ENCODE measurements at places on chromosomes 3 and 15.

- DNase-seq = no peak
Measured at GRCh38 chr3:82461049-82461889, 699.8 kb upstream of the GBE1 start.

DNA sequence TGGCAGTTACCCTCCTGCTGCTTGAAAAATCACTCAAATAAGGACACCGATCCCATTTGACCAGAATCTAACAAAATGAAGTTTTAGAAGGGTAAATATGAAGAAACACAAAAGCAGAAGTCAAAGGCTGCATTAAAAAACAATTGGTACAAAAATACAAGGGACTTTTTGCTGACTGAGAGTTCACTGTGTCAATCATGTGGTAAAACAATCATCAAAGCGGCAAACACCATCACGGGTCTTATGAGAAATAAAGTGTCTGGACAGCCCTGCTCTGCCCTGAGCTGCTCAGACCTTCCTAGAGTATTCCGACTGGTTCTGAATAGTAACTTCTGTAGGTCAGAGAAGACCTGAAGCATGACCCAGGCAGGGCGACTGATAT is 137.2 kb upstream of the RAD18 start:
- no peak for DNase-seq

GRCh38 chr15:40398413-40398873 is 7.2 kb upstream of the IVD start:
- no peak for DNase-seq

DNA sequence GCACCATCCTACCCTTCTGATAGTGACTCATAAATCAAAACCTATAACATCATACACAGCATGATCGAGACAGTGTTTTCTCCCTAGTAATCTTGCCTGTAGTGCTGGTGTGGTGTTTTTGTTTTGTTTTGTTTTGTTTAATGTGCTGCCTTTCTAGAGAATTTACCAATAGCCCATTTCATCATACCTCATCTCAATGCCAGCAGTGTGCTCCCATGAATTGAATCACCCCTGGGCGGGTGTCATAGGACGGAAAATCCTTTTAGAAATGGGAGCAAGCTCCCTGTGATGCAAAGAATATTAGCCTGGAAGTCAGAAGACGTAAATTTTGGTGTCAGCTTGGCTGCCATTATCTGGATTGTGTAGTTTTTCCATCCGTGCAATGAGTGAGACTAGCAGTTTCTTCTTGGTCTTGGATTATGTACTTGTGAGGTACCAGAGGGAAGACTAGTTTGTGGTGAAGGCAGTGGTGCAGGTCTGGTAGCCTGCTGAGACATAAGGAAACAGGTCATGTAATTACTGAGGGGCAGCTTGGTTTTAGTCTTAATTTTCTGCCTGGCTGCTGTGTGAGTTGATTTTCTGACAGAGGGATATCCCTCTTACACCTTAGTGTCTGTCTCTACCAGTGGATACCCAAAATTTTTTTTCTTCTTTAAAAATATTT is 29.9 kb downstream of the IGSF10 start:
- DNase-seq = no peak

GRCh38 chr15:26129852-26130251 is 266.7 kb upstream of the ATP10A start:
- no peak for DNase-seq

- no peak for DNase-seq
Measured at GRCh38 chr3:78610462-78611125, 1157.2 kb downstream of the ROBO1 start.

- DNase-seq = peak; percentile 74
Measured at GRCh38 chr15:75452865-75453702, 1.6 kb upstream of the SIN3A start.

GRCh38 chr15:29268706-29269484 is 727 bp downstream of the NSMCE3 start:
- DNase-seq = no peak

DNA sequence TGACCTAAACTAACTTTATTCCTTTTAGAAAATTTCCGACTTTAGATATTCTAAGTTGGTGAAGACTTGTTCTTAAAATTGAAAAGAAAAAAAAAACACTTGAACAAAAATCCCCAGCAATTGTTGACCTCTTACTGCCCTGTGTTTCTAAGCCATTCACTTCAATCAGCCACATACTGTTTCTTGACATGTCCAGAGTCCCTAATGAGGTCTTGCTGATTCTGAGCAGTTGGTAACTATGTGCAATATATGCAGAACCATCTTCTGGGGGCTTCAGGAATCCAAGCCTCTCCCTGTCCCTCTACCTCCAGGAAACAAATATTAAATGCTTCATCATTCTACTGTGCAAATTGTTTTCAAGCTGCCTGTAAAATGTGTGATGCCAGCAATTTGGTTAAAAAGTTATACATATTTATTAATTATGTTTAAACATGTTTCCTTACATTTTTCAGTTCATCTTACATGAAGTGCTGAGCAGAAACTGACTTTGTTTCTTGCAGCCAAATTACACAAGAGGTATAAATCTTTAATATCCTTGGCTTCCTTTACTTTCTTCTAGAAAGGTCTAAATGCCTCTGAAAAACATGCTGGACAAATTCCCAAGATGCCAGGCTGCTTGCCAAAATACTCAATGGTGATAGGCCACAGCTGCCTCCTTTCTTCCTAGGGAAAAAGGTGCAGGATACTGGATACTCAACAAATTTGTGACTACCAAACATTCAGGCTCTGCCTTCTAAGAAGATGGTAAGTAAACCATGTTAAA is 19.8 kb upstream of the GYG1 start:
- no peak for DNase-seq

DNA sequence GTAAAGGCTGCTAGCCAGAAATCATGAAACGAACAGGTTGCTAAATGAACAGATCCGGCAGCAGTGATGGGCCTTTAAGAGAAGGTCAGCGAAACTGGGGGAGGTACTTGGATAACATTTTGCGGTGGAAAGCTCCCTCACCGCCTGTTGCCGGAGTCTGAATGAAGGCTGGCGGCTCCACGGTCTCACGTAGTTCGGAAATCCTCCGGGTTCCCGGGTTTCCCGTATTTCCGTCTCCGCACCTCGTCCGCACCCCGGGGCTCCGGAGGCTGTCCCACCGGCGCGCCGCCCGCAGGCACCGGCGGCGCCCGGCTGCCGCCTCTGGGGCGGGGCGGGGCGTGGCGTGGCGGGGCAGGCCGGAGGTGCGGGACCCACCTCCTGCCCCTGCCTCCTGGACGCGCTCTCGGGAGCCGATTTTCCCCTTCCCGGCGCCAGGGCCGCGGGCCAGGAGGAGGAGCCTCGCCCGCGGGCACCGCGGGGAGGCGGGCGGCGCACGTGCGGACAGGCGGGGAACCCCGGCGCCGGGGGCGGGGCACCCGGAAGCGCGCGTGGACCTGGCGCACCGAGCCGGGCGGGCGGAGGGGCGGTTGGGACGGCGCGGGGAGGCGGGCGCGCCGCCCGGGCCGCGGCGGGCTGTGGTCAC is at the start of gene ZDHHC23:
TSS of gene ZDHHC23 (plus strand) at position 642 of the 643 bp plus-strand sequence. CDS start 790 bp downstream, outside the sequence.
- DNase-seq = peak; percentile 87

GRCh38 chr3:46733026-46733800 is 15.5 kb upstream of the PRSS50 start:
- no peak for DNase-seq

DNA sequence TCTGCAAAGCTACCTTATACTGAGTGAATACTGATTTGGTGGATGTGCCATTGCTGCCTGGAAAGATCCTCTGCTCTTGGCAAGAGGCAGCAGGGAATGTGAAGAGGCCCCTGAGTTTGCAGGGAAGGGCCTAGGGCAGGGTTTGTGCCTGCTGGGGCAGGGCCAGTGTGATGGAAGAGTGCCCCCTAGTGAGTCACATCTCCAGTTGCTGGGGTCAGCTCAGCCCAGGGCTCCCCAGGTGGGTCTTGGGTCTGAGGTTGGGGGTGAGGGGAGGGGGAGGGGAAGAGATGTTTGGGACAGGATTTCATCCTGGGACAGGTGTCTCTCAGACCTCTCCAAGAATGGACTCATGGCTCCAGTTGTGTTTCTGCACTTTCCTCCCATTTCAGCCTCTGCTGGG is 4.1 kb upstream of the AMOTL2 start:
- DNase-seq = no peak

DNA sequence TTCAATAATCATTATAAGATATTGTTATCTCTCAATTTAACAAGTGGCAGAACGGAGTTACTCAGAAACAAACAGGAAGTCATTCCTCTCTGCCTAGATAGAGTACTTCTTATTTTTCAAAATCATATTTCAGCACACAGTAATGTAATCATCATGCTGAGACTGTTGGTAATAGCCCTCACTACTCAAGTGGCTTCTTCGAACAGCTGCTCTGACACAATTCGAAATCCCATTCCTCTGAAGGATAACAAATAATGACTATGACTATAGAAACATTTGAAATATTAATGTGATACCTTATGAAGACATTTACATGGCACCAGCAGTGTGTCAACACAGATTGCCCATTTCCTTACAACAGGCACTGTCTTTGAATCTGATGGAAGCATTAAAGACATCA is 1249.8 kb downstream of the NSUN3 start:
- no peak for DNase-seq

DNA sequence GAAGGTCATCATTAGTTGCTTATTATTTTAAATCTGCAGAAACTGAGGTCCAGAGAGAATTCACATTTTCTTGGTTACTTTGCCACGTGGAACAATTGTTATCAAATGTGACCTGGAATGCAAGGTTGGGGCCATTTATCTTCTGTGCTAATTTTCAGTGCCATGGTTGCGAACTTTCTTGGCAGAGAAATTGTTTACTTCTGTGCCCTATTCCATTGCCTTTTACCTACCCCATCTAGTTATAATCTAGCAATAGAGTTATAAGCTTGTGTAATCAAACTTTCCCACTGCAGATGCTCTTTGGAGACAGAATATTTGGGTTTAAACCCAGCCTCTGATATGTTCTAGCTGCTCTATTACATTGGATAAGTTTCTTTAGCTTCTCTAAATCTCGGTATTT is 242.9 kb downstream of the LPP start:
- DNase-seq = no peak

DNA sequence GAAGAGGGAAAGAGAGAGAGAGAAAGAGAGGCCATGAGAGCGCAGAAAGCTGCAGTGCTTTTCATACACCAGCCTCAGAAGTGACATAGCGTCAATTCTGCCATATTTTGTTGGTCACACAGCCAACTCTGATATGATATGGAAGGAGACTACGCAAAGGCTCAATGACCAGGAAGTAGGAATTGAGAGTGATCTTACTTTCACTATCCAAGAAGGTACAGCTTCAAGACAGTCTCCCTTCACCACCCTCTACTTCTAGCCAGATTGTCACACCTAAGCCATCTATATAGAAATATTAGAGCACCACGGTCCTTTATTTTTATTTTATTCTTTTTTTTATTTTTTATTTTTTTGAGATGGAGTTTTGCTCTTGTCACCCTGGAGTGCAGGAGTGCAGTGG is 21.1 kb downstream of the PARP15 start:
- DNase-seq = no peak

DNA sequence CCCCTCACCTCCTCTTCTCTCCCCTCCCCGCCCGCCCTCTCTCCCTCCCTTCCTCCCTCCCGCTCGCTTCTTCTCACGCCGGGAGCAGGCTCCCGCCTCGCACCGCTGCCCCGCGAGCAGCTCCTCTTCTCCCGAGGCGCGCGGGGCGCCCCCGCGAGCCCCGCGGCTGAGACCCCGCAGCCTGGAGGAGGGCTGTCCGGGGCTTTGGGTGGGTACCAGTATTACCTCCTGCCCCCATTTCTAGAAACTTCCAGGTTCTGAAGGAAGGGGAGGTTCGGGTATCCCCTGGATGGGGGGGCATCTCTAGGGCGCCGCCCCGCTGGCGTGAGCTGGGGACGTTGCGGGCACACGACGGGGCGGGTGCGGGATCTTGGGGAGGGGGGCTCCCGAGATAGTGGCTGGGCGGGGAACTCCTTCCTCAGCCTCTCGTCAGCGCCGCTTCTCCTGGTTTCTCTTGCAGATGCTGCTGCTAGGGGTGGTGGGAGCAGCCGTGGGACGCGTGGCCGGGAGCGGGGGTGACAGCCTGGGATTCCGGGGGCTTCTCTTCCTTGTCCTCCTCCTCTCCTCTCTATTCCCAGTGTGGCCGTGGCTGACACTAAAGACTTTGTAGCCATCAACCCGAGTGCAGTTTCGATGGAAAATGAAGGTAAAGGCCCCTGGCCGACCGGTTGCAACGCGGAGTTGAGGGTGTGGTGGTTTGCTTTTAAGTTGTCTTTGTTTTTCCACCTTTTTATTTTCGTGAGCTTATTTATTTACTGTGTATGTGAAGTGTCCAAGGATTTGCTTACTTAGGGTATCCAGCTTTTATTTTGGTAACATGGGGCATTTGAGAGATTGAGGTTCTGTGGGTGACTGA is 474 bp downstream of the ATP2C1 start:
- DNase-seq = peak; percentile 77

DNA sequence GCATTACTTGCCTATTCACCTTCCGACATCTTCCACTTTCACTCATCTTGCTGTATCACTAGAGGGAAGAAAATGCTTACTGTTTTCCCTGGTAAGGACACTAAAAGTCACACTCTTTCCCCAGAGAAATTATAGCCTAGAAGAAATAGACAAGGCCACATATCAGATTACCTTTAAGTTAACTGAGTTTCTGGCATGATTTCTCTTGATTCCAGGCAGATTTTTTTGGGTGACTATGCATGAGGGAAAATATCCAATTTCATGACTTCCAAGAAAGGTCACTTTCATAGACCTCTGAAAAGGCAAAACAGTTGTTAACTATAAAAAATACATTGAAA is 30.3 kb downstream of the TCF12 start:
- no peak for DNase-seq

Measured in CD8-positive, alpha-beta T cell (primary cell).